ENCODE measurements at places on chromosomes 2 and 18. TPM values are rescaled to one million over a fixed set of nuclear protein-coding genes. Genes with fewer than 3 reads are reported as not detected.
A peak's percentile ranks its signal among the peaks of the same experiment; 100 is the strongest.

RAPGEF4 gene
- 6.7 TPM for total RNA-seq

CPLX4 gene
- total RNA-seq = not detected

DNA sequence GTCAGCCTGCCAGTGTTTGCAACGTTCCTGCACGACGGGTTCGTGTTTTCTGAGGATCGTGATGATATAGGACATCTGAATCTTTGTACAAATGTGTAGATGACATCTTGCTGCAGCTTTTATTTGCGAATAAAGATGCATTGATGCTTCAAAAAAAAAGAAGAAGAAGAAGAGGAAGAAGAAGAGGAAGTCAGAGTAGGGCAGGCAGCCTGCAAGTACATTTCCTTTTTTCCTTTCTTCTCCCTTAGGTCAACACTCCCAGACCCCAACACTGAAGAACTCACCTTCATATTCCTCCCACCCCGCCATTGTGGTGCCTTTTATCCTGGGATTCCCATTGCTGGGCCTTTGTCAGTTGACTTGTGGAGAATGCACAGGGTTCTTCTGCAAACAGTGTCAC is 91.5 kb downstream of the FHOD3 start:
- no peak overlapping the region for H3K4me3 ChIP-seq
- no peaks in the 10 kb centered on the region for H3K36me3 ChIP-seq
- H3K27ac ChIP-seq = no peak overlapping the region
- DNase-seq = no peak

DNA sequence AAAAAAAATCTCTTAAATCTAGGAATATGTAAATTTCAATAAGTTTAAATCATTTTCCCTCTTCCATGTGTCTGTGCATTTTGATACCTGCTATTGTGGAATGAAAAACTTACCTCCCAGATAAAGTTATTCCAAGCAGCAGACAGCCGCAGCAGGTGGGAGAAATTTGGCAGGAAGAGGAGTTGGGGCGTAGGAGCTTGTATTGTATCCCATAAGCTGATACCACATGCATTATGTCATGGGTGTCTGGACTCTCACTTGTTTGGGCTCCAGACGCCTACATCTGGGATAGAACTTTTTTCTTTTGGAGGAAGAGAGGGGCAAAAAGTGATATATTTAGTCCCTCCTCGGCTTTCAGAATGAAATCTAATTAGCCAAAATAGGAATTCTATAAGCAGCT is 59.3 kb upstream of the TCF4 start:
- no peaks in the 10 kb centered on the region for H3K4me1 ChIP-seq
- H3K4me3 ChIP-seq = no peak overlapping the region
- no peak overlapping the region for H3K27ac ChIP-seq
- H3K36me3 ChIP-seq = no peaks in the 10 kb centered on the region
- no peaks in the 10 kb centered on the region for H3K27me3 ChIP-seq

- no peaks in the 10 kb centered on the region for H3K4me1 ChIP-seq
- H3K27me3 ChIP-seq = no peaks in the 10 kb centered on the region
- DNase-seq = peak; percentile 74
- H3K4me3 ChIP-seq = no peak overlapping the region
- H3K36me3 ChIP-seq = no peaks in the 10 kb centered on the region
These were observed 58.1 kb upstream of the CTDP1 start for GRCh38 chr18:79621501-79621900.

- no peak overlapping the region for H3K27ac ChIP-seq
- H3K4me1 ChIP-seq = no peaks in the 10 kb centered on the region
- H3K36me3 ChIP-seq = no peaks in the 10 kb centered on the region
- no peak overlapping the region for H3K4me3 ChIP-seq
- H3K27me3 ChIP-seq = no peaks in the 10 kb centered on the region
These were observed 194.1 kb downstream of the PTPRM start for GRCh38 chr18:7760967-7761948.

LYPD1 gene
- total RNA-seq = 0.49 TPM

GRCh38 chr2:86037141-86037794 is 68.4 kb downstream of the POLR1A start:
- H3K27ac ChIP-seq = peak overlapping the region; percentile 34
- no peaks in the 10 kb centered on the region for H3K27me3 ChIP-seq
- H3K4me1 ChIP-seq = no peaks in the 10 kb centered on the region
- no peak overlapping the region for H3K4me3 ChIP-seq
- peak; percentile 82 for DNase-seq
- H3K36me3 ChIP-seq = peaks cover 2% of the 10 kb centered on the region

DNA sequence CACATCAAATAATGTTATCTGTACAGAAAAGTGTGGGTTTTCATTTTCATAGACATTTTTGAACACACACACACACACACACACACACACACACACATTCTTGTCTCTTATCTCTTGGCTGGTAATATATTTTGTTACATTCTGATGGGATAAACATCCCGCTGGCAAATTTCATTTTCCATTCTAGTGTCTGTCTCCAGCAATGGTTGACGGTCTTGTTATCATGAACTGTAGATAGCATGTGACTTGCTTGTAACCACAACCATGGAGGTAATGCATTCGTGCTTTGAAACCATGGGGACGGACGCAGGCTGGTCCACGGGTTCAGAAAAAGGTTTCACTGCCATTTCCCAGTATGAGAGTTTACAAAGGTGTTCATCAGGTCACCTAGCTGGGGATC is 156.4 kb downstream of the PPP1R1C start:
- no peak overlapping the region for H3K27ac ChIP-seq
- H3K36me3 ChIP-seq = no peaks in the 10 kb centered on the region
- no peaks in the 10 kb centered on the region for H3K27me3 ChIP-seq

- H3K4me1 ChIP-seq = no peaks in the 10 kb centered on the region
- H3K4me3 ChIP-seq = no peak overlapping the region
- no peak overlapping the region for H3K27ac ChIP-seq
- no peak for DNase-seq
These were observed 65.6 kb upstream of the RFX8 start for GRCh38 chr2:101540518-101540917.

CYS1 gene
- 13.9 TPM for total RNA-seq

DNA sequence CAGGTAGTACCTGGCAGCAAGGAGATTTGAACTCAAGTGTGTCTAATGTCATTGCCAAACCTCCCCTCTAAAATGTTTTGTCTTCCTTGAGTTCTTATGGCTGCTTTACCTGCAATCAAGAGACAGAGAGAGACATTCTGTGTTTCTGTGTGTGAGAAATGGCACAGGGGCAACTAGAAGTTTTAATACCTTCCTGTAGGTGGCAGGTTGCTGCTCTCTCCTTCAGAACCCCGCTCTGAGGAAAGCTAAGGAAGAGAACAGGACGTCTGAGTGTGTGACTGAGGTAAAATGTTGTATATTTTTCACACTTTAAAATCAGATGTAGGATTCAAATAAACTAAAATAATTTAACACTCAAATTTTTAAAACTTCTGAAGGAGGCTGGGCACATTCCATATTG is 19.2 kb downstream of the DTNA start:
- no peaks in the 10 kb centered on the region for H3K36me3 ChIP-seq
- DNase-seq = no peak
- H3K27ac ChIP-seq = peak overlapping the region; percentile 10
- H3K4me1 ChIP-seq = peaks cover 8% of the 10 kb centered on the region
- no peaks in the 10 kb centered on the region for H3K27me3 ChIP-seq
- H3K4me3 ChIP-seq = no peak overlapping the region

DNA sequence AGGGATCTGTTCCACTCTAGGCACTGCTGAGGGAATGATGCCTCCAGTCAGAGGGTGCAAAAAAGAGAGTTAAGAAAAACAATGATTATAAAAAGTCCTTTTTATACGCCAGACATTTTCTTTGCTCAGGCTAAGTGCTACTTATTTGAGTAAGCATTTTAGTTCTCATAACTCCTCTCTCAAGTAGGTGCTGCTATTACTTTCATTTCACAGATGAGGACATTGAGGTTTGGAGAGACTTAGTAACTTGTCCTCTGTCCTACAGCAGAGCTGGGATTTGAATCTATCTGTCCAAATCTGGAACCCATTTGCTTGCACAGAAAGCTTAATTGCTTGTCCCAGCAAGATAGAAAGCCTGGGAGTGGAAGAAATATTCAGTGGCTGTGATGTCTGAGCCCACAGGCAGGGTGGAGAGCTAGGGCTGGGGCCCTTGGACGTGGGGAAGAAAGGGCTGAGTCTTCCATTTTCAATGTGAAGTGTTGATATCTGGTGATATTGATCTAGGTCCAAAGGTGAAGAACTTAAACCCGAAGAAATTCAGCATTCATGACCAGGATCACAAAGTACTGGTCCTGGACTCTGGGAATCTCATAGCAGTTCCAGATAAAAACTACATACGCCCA is 5.8 kb downstream of the IL37 start:
- no peaks in the 10 kb centered on the region for H3K36me3 ChIP-seq
- no peak overlapping the region for H3K4me3 ChIP-seq
- no peaks in the 10 kb centered on the region for H3K4me1 ChIP-seq
- no peak overlapping the region for H3K27ac ChIP-seq
- no peak for DNase-seq

- H3K36me3 ChIP-seq = no peaks in the 10 kb centered on the region
- no peaks in the 10 kb centered on the region for H3K27me3 ChIP-seq
- no peak overlapping the region for H3K4me3 ChIP-seq
These were observed 60.9 kb downstream of the LDLRAD4 start for GRCh38 chr18:13279181-13280069.

RIT2 gene
- not detected for total RNA-seq

DNA sequence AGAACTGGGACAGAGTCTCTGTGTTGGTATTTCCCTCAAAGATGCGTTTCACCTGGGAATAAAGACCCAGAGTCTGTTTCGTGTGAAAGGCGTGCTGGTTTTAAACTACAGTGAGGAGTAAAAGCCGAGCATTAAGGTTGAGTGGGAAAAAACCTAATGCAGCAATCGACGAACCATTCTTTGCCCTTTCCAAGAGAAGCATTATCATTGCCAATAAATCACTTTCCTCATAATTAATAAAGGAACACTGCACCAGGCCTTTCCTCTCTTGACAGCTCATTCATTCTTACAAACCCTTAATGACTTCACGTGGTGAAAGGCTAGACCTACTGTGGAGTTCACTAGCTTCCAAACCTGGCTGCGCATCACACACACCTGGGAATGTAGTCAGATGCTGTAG is 896 bp upstream of the SLC8A1 start:
- no peak overlapping the region for H3K27ac ChIP-seq
- H3K27me3 ChIP-seq = no peaks in the 10 kb centered on the region

GRCh38 chr18:55422456-55423180 is 165.4 kb downstream of the TCF4 start:
- H3K27ac ChIP-seq = no peak overlapping the region
- H3K36me3 ChIP-seq = no peaks in the 10 kb centered on the region
- peak; percentile 63 for DNase-seq
- H3K4me3 ChIP-seq = peak overlapping the region; percentile 87

- H3K4me3 ChIP-seq = no peak overlapping the region
- no peak overlapping the region for H3K27ac ChIP-seq
- no peaks in the 10 kb centered on the region for H3K36me3 ChIP-seq
- DNase-seq = no peak
- no peaks in the 10 kb centered on the region for H3K4me1 ChIP-seq
These were observed 81.5 kb downstream of the NCKAP5 start for GRCh38 chr2:133486771-133487191.

DNA sequence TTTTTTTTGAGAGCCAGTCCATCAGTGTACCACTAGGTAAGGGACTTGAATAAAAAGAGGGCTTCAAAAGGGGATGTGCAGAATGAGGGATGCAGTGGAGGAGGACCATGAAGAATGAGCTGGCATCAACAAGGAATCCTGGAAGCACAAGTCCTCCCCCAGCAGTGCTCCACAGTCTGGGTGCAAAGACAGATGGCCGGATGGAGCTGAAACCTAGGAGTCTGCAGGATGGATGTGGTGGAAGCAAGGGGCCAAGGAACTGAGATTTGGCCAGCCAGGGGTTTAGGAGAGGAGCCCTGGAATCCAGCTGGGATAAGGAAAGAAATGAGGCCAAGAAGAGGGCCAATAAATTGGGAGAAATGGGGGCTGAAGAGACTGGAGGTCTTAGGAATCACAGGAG is 51.8 kb upstream of the RAB6C start:
- no peaks in the 10 kb centered on the region for H3K36me3 ChIP-seq
- H3K4me3 ChIP-seq = no peak overlapping the region
- no peak for DNase-seq
- H3K27me3 ChIP-seq = no peaks in the 10 kb centered on the region
- H3K27ac ChIP-seq = no peak overlapping the region
- H3K4me1 ChIP-seq = no peaks in the 10 kb centered on the region

MAT2A gene
- total RNA-seq = 397 TPM

VIL1 gene
- 0.65 TPM for total RNA-seq

RAMP1 gene
- total RNA-seq = 230 TPM

GRCh38 chr2:241914542-241914941 is 45.0 kb downstream of the RTP5 start:
- H3K4me1 ChIP-seq = no peaks in the 10 kb centered on the region
- H3K27ac ChIP-seq = no peak overlapping the region
- no peaks in the 10 kb centered on the region for H3K36me3 ChIP-seq
- no peak overlapping the region for H3K4me3 ChIP-seq

DNA sequence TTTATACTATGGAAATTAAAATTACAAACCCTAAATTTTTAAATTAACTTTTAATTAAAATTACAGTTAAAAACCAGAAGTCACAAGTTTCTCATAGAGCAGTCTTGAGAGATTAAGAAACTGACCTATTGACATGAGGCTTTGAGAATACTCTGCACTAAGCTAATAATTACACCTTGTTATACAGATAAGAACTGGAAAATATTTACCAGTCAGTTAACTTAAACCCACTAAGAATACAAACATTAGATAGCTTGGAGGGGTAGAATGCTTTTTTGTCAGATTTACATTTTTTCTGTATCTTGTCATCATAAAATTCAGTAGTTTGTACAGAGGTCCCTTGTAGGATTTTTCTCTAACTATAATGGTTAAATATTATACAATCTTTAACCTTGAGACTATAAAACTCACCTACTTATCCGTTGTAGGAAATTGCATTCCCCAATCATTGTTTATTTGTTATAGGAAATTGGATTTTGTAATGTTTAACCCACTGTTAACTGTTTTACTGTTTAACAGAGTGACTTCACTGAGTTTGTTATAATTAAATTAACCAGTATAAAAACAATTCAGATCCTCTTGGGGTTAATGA is 219.7 kb upstream of the PKDCC start:
- no peaks in the 10 kb centered on the region for H3K36me3 ChIP-seq
- H3K27ac ChIP-seq = no peak overlapping the region
- no peaks in the 10 kb centered on the region for H3K4me1 ChIP-seq
- no peaks in the 10 kb centered on the region for H3K27me3 ChIP-seq
- no peak overlapping the region for H3K4me3 ChIP-seq

DNA sequence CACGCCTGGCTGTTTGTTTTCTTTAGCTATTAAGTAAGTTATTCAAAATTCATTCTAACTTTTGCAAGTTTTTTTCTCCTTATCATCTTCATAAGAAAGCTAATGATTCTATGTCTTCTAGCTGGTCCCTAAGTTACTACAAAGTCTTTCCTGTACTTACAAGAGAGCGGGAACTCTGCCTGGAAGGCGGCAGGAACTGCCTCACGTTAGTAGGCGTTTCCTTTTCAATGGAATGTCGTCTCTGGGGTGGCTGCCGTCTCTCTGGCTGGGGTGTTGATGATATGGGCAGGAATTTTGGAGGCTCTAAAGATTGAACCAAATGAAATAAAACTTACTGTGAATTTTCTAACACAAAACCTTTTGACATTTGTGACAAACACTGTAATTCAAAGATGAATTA is 55.5 kb downstream of the PRELID3A start:
- H3K27ac ChIP-seq = no peak overlapping the region
- DNase-seq = no peak
- no peaks in the 10 kb centered on the region for H3K27me3 ChIP-seq

NDUFB3 gene
- total RNA-seq = 42.7 TPM

PCARE gene
- total RNA-seq = not detected

TSPYL6 gene
- 0.12 TPM for total RNA-seq

- H3K4me3 ChIP-seq = no peak overlapping the region
- no peak overlapping the region for H3K27ac ChIP-seq
- no peaks in the 10 kb centered on the region for H3K4me1 ChIP-seq
- no peaks in the 10 kb centered on the region for H3K27me3 ChIP-seq
- no peaks in the 10 kb centered on the region for H3K36me3 ChIP-seq
These were observed 10.9 kb downstream of the SERPINB5 start for GRCh38 chr18:63487676-63488075.

KANSL1L gene
- 44.1 TPM for total RNA-seq

Measured in aorta (tissue), 5 donors.